Kidney (tissue), 22 donors: ENCODE measurements at places on chromosomes 3 and 15. TPM values are rescaled to one million over a fixed set of nuclear protein-coding genes. Genes with fewer than 3 reads are reported as not detected.

GRCh38 chr15:27059610-27060202 lies 88.7 kb downstream of the GABRG3 start:
- peaks cover 3% of the 10 kb centered on the region for H3K4me1 ChIP-seq
- H3K36me3 ChIP-seq: no peaks in the 10 kb centered on the region
- DNase-seq: peak; percentile 57
- no peak overlapping the region for H3K4me3 ChIP-seq
- H3K27me3 ChIP-seq: no peaks in the 10 kb centered on the region

GRCh38 chr3:71395927-71396695 lies 187.4 kb downstream of the FOXP1 start:
- DNase-seq: no peak
- no peak overlapping the region for H3K4me3 ChIP-seq
- no peaks in the 10 kb centered on the region for H3K36me3 ChIP-seq
- peaks cover 5% of the 10 kb centered on the region for H3K4me1 ChIP-seq
- H3K27me3 ChIP-seq: no peaks in the 10 kb centered on the region

DNA sequence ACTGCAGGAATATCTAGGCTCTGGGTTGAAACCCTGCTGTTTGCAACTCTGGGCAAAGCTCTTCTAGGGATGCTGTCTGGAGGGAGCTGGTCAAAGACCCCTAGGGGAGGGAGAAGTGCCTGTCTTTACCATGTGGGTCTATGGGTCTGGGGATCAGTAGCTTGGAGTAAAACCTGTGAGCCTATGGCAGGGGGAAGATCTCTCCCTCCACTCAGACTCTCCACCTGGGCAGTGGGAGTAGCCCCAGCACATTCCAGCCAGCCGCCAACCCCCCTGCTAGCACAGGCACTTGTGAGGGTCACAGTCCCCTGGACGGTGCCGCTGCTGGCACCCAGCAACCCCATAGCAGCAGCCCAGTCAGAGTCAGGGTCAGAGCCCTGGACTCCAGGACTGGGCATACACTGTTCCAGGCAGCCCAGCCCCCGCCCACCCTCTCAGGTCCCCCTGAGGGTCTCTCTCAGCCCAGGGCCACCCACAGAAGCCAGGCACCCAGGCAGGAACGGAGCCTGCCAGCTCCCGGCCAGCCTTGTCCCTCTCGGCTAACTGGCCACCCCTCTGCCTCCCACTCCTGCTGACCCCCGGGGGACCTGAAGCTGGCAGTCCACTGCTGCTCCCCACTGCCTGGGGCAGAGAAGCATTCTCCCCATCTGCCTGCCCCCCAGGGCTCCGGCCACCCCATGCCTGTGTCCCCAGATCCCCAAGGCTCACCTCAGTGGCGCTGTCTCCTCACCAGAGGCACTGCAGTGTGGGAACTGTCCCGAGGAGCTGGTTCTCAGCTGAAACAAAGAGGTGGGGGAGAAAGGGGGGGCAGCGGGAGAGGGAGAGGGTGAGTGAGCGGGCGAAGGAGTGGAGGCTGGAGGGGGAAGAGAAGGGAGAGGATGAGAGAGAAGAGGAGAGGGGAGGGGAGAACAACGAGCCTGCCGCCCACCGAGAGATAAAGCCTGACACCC lies 10.8 kb downstream of the GLYCTK start:
- no peak overlapping the region for H3K27ac ChIP-seq
- H3K27me3 ChIP-seq: no peaks in the 10 kb centered on the region
- no peak overlapping the region for H3K4me3 ChIP-seq

- no peak overlapping the region for H3K27ac ChIP-seq
- H3K27me3 ChIP-seq: no peaks in the 10 kb centered on the region
- H3K4me3 ChIP-seq: no peak overlapping the region
These were observed 76.9 kb downstream of the OCA2 start for GRCh38 chr15:28022181-28022580.

- no peaks in the 10 kb centered on the region for H3K27me3 ChIP-seq
- no peak for DNase-seq
- H3K4me3 ChIP-seq: no peak overlapping the region
These were observed 129.4 kb upstream of the SNTN start for GRCh38 chr3:63523100-63523499.

GRCh38 chr3:122533931-122534334 lies 19.2 kb upstream of the KPNA1 start:
- H3K27me3 ChIP-seq: no peaks in the 10 kb centered on the region
- no peak overlapping the region for H3K27ac ChIP-seq
- peaks cover 29% of the 10 kb centered on the region for H3K36me3 ChIP-seq
- no peaks in the 10 kb centered on the region for H3K4me1 ChIP-seq
- DNase-seq: no peak

DNA sequence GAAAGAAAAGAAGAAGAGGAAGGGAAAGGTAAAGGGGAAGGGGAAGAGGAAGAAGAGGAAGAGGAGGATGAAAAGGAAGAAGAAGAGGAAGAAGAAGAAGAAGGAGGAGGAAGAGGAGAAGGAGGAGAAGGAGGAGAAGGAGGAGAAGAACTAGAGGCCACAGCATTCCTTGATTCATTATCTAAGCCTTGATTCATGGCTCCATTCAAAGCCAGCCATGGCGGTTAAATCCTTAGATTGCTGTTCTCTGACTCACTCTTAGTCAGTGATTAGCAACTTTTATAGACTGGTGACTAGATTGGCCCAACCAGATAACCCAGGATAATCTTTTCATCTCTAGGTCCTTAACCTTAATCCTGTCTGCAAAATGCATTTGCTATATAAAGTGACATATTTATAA lies 47.6 kb downstream of the OSTN start:
- H3K4me1 ChIP-seq: no peaks in the 10 kb centered on the region
- DNase-seq: no peak
- H3K27me3 ChIP-seq: no peaks in the 10 kb centered on the region
- no peaks in the 10 kb centered on the region for H3K36me3 ChIP-seq
- no peak overlapping the region for H3K4me3 ChIP-seq

DNA sequence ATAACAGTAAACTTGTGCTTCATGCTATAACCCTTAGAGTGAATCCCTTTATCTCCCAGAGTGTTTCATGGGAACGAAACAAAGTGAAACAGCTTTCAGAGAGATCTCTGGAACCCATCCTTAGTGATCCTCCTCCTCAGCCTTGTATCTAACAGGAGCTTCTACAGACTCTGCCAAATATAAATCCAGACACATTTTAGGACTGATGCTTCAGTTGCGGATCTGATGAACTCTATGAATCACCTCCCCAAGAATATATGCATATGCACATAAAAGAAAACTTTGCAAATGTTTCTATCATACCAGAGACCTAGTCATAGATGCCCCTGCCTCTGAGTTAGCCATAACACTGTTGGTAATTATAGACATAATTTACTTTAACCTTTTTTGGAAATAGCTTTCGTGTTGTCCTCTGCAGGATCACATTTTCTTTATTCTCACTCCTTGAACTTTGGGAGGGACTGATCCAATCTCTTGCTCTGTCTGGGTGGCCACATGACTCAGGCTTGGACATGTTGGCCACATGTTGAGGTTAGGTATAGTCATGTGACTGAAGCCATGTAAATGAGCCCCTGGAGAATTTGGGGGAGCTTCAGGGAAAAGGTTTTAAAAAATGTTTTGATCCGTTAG lies 306.4 kb upstream of the CNTN3 start:
- no peaks in the 10 kb centered on the region for H3K36me3 ChIP-seq
- no peak overlapping the region for H3K4me3 ChIP-seq
- H3K4me1 ChIP-seq: no peaks in the 10 kb centered on the region
- no peaks in the 10 kb centered on the region for H3K27me3 ChIP-seq
- DNase-seq: no peak
- no peak overlapping the region for H3K27ac ChIP-seq

GRCh38 chr3:157493627-157494550 lies 9.3 kb downstream of the VEPH1 start:
- no peak overlapping the region for H3K27ac ChIP-seq
- peaks cover 16% of the 10 kb centered on the region for H3K4me1 ChIP-seq
- peak; percentile 87 for DNase-seq

GRCh38 chr3:131314318-131314717 lies 67.3 kb upstream of the NUDT16 start:
- H3K27me3 ChIP-seq: no peaks in the 10 kb centered on the region
- H3K4me3 ChIP-seq: no peak overlapping the region
- DNase-seq: no peak
- H3K27ac ChIP-seq: no peak overlapping the region
- no peaks in the 10 kb centered on the region for H3K36me3 ChIP-seq

- DNase-seq: peak; percentile 45
- H3K4me1 ChIP-seq: no peaks in the 10 kb centered on the region
- no peak overlapping the region for H3K4me3 ChIP-seq
These were observed 57.1 kb downstream of the TP63 start for GRCh38 chr3:189688262-189688661.

NR2E3 gene
- total RNA-seq: 0.19 TPM

ARL13B gene
- 12.5 TPM for total RNA-seq
